ENCODE measurements at places on chromosomes 11 and 22.

DNA sequence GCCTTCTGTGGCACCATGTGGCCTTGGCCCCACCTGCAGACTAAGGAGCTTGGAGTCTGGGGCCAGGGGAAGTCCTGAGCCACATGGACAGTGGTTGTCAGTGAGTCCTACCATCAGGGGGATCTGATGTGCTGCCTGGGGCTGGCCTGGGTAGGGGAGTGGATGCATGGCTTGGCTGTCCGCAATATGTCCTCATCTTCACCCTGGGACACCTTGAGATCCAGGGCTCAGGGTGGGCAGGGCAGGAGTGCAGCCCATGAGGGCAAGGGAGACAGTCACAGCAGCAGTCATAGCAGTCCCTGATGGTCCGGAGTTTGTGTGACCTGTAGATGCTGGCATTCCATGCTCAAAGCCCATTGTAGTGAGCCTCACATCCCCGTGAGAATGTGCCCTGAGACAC is 256.8 kb upstream of the B3GAT1 start:
- DNase-seq: no peak
- H3K36me3 ChIP-seq: no peaks in the 10 kb centered on the region
- peaks cover 4% of the 10 kb centered on the region for H3K4me1 ChIP-seq
- H3K27me3 ChIP-seq: peaks cover 7% of the 10 kb centered on the region
- H3K4me3 ChIP-seq: no peak overlapping the region

- peaks cover 4% of the 10 kb centered on the region for H3K4me1 ChIP-seq
- no peak overlapping the region for H3K4me3 ChIP-seq
- peaks cover 42% of the 10 kb centered on the region for H3K36me3 ChIP-seq
- DNase-seq: no peak
- H3K27me3 ChIP-seq: no peaks in the 10 kb centered on the region
Measured at GRCh38 chr22:41902932-41903421, 11.9 kb downstream of the SHISA8 start.

GRCh38 chr22:30485362-30485988 is 13.7 kb upstream of the SEC14L3 start:
- DNase-seq: peak; percentile 84
- H3K27ac ChIP-seq: no peak overlapping the region
- no peak overlapping the region for H3K4me3 ChIP-seq
- H3K36me3 ChIP-seq: no peaks in the 10 kb centered on the region
- peaks cover 2% of the 10 kb centered on the region for H3K27me3 ChIP-seq
- no peaks in the 10 kb centered on the region for H3K4me1 ChIP-seq

DNA sequence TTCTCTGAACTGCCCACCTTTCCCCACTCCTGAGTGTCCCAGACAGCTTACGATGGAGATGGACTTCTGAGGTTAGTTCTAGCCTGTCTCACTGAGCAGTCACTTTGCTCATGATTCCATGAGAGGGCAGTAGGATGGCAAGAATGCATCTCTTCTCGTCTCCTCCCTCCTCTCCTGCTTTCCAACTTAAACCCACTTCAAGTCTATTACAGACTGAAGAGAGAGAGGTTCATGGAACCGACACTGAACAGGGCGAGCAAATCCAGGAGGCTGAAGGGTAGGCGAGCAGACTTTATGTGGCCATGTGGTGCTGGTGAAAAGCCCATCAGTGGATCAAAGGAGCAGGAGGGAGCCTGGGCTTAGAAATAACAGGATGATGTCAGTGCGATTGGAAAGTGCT is 38.6 kb downstream of the CEP164 start:
- H3K4me1 ChIP-seq: no peaks in the 10 kb centered on the region
- no peaks in the 10 kb centered on the region for H3K27me3 ChIP-seq
- no peak overlapping the region for H3K4me3 ChIP-seq
- H3K36me3 ChIP-seq: peaks cover 19% of the 10 kb centered on the region

- DNase-seq: no peak
- H3K27ac ChIP-seq: peak overlapping the region; percentile 10
- H3K36me3 ChIP-seq: peaks cover 55% of the 10 kb centered on the region
Measured at GRCh38 chr11:68539395-68539794, 78.8 kb downstream of the PPP6R3 start.

DNA sequence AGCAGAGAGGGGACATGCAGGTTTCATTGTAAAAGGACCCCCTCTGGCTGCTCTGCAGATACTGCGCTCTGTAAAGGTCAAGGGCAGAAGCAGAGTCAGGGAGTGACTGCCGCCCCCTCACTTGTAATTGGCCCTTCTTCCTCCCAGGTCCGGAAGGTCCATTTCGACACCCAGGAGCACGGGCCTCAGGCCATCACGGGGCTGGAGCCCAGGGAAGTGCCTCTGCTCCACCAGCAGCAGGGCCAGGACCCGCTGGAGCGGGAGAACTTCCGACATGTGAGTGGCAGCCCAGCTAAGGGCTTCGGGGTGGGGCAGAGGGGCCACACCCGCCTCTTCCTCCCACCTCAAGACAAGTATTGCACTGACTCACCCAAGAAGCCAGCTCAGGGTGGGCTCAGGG is 24.0 kb upstream of the LRRC10B start:
- DNase-seq: no peak
- peaks cover 9% of the 10 kb centered on the region for H3K27me3 ChIP-seq
- H3K36me3 ChIP-seq: 0 out of 2 replicates have a peak, but pooled peaks cover 2% of the 10 kb centered on the region

GRCh38 chr11:87260811-87261210 is 223.1 kb downstream of the TMEM135 start:
- H3K4me3 ChIP-seq: no peak overlapping the region
- no peaks in the 10 kb centered on the region for H3K36me3 ChIP-seq
- no peak overlapping the region for H3K27ac ChIP-seq

DNA sequence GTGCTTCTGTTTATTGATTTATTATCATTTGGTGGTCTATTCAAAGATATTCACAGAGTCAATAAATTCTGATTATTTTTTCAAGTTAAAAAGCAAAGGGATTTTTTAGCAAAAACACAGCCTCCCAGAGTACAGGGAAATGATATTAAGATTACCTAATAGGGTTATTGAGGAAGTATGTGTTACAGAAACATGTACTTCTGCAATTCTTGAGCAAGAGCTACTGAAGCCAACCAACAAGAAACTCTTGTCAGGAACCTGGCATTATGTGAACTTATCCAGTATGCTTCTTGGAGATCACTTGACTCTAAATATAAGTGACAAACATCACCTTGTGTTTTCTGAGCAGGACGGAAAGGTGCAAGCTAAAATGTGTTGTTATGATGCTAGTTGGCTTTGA is 42.0 kb upstream of the CARD18 start:
- no peaks in the 10 kb centered on the region for H3K4me1 ChIP-seq
- H3K4me3 ChIP-seq: no peak overlapping the region
- H3K27me3 ChIP-seq: no peaks in the 10 kb centered on the region
- DNase-seq: no peak
- no peak overlapping the region for H3K27ac ChIP-seq

DNA sequence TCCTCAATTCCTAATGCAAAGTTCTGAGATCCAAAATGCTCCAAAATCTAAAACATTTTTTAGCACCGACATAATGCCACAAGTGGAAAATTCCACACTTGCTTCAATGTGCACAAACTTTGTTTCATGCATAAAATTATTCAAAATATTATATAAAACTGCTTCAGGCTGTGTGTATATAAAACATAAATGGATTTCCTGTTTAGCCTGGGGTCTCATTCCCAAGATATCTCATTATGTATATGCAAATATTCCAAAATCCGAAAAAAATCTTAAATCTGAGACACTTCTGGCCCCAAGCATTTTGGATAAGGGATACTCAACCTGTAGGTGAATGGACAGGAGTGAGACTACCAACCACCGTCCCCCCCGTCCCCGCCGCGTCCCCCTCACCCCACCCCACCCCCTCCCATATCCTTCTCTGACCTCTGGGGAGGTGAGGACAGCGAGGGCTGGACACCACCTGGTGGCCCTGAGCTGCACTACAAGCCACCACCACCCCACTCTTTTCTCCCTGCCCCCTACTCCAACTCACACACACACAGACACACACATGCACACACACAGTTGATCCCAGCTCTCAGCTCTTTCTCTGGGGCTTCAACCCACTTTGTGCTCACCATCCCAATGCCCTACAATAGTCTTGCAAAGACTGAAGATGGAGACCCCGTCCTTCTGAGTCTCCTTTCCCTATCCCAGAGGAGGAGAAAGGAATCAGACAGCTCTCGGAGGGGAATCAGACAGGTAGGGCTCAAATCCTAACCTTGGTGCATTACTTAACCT is 101.0 kb downstream of the PDE2A start:
- H3K4me1 ChIP-seq: peaks cover 4% of the 10 kb centered on the region
- H3K4me3 ChIP-seq: no peak overlapping the region
- DNase-seq: peak; percentile 78
- H3K27ac ChIP-seq: no peak overlapping the region
- H3K27me3 ChIP-seq: peaks cover 21% of the 10 kb centered on the region

- H3K27me3 ChIP-seq: no peaks in the 10 kb centered on the region
- peaks cover 4% of the 10 kb centered on the region for H3K36me3 ChIP-seq
- H3K4me3 ChIP-seq: peak overlapping the region; percentile 95
- peaks cover 28% of the 10 kb centered on the region for H3K4me1 ChIP-seq
- DNase-seq: peak; percentile 46
- peak overlapping the region; percentile 74 for H3K27ac ChIP-seq
Measured at GRCh38 chr11:73760135-73760678, 667 bp downstream of the RAB6A start.

GRCh38 chr11:62398011-62398994 is 20.5 kb upstream of the SCGB1A1 start:
- no peaks in the 10 kb centered on the region for H3K36me3 ChIP-seq
- no peak overlapping the region for H3K27ac ChIP-seq
- H3K27me3 ChIP-seq: peaks cover 3% of the 10 kb centered on the region

DNA sequence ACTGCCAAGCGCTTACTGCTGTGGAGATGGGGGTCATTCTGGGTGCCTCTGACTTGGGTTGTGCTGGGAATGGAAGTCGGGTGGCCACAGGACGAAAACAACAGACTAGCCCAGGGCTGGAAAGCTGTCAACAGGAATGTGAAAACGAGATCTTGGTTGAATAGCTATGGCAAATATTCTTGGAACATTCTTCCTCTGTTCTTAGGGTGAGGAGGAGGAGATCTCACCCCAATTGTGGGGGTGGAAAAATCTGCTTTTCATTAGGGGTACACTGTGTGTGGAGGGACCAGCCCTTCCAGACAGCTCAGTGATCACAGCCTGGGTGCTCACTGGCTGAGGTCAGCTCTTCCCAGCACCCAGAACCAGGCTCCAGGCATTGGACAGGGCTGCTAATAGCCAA is 52.0 kb upstream of the PRSS23 start:
- H3K4me3 ChIP-seq: no peak overlapping the region
- 0 out of 2 replicates have a peak, but pooled peaks cover 3% of the 10 kb centered on the region for H3K36me3 ChIP-seq
- no peaks in the 10 kb centered on the region for H3K4me1 ChIP-seq
- H3K27ac ChIP-seq: no peak overlapping the region
- H3K27me3 ChIP-seq: no peaks in the 10 kb centered on the region

DNA sequence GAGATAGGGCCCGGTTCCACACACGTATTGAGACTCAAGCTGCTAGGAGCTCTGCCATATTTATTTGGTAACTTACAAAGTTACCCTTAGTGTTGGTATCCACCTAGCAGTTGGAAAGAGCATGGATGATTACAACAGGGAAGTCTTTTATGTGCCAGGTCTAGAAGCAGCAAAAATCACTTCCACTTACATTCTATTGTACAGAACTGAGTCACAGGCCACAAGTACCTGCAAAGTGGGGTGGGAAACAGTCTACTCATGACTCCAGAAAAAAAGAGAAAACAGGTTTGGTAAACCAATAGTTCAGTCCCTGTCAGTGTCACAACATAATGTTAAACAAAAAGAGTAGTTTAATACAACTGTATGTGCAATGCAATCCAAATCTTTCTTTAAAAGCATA is 279.6 kb upstream of the PITPNB start:
- no peaks in the 10 kb centered on the region for H3K27me3 ChIP-seq
- H3K4me3 ChIP-seq: no peak overlapping the region
- H3K27ac ChIP-seq: no peak overlapping the region
- no peaks in the 10 kb centered on the region for H3K36me3 ChIP-seq
- H3K4me1 ChIP-seq: peaks cover under 1% of the 10 kb centered on the region

DNA sequence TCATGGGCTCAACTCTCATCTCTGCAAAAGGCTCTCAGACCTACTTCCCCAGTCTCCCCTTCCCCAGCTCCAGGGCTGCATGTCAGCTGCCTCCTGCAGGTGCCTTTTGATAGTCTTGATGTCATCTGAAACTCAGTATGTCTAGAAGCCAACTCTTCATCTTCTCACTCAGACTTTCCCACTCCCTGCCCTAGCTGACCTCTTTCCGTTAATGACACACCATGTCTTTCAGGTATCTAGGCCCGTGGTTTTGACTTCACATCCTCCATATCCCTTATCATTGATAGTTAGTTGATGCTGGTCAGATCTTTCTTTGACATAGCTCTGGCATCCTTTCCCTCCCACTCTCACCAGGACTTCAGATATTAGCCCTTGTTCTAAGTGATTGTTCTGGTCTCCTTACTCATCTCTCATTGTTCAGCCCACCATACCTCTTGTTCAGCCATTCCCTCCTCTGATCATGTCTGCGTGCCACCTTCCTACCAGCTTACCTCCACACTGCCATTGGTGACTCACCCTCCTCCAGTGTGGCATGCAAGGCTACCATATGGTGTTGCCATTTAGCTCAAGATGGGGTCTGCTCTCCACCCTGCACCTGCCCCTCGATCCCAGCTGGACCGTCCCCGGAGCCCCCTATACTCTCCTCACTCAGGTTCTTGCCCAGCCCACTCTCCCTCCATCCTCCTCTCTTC is 18.4 kb downstream of the TTC12 start:
- no peaks in the 10 kb centered on the region for H3K4me1 ChIP-seq
- no peaks in the 10 kb centered on the region for H3K27me3 ChIP-seq

- H3K27me3 ChIP-seq: peaks cover 33% of the 10 kb centered on the region
- no peak overlapping the region for H3K27ac ChIP-seq
- DNase-seq: no peak
- no peak overlapping the region for H3K4me3 ChIP-seq
- peaks cover 29% of the 10 kb centered on the region for H3K4me1 ChIP-seq
- H3K36me3 ChIP-seq: peaks cover 33% of the 10 kb centered on the region
Measured at GRCh38 chr11:72236774-72237111, 7.2 kb downstream of the PHOX2A start.

DNA sequence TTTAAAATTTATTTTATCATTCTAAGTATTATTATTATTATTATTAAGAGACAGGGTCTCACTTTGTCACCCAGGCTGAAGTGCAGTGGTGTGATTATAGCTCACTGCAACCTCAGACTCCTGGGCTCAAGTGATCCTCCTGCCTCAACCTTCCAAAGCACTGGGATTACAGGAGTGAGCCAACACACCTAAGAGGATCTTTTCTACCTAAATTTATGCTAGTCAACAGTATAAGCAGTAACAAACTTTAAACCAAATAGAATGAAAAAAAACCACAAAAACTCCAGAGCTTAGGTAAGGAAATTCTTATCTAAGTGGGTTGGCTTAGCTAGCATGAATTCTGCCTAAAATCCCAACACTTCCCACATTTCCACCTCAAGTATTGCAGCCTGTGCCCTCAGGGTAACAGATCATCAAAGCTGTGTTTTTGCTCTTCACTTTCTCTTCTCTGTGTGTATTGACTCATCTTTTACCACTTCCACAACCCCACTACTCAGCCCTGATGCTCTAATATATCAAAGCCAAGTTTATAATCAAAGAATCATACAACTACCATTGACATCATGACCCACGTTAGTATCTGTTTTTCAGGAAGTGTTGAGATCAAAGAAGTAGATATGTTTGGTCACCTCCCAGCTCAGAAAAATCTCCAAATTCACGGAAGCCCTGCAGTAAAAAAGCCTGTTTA is 93.7 kb upstream of the SPON1 start:
- H3K36me3 ChIP-seq: no peaks in the 10 kb centered on the region
- H3K27me3 ChIP-seq: no peaks in the 10 kb centered on the region
- H3K4me1 ChIP-seq: peaks cover 9% of the 10 kb centered on the region
- DNase-seq: no peak
- no peak overlapping the region for H3K4me3 ChIP-seq
- H3K27ac ChIP-seq: no peak overlapping the region

GRCh38 chr11:98099371-98099770 is 921.4 kb upstream of the CNTN5 start:
- H3K4me1 ChIP-seq: no peaks in the 10 kb centered on the region
- no peaks in the 10 kb centered on the region for H3K36me3 ChIP-seq

GRCh38 chr11:97610000-97610399 is 1220.2 kb downstream of the JRKL start:
- peak; percentile 18 for DNase-seq
- peaks cover 4% of the 10 kb centered on the region for H3K4me1 ChIP-seq
- H3K27ac ChIP-seq: no peak overlapping the region
- no peak overlapping the region for H3K4me3 ChIP-seq
